NCI-H2029 (cell line): ENCODE measurements at places on chromosomes 3 and 15.

- no peak for DNase-seq
Observed at GRCh38 chr15:79089890-79090486, 592 bp downstream of the RASGRF1 start.

DNA sequence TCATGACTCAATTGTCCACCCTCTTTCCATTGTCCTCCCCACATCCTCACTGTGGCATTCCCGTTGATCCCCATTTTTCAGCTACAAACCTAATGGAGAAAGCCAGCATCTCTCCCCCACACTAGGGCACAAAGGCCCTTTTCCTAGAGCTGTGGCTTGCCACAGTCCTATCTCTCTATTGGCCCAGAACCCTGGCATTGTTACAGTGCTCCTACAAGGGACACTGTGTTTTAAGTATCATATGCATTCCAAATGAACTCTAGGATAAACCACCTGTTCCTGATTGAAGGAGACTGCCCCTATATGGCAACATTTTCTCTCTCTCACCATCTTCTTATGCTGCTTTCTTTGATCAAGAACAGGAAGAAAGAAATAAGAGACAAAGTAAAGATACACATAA lies 69.4 kb upstream of the SKOR1 start:
- DNase-seq: no peak

DNA sequence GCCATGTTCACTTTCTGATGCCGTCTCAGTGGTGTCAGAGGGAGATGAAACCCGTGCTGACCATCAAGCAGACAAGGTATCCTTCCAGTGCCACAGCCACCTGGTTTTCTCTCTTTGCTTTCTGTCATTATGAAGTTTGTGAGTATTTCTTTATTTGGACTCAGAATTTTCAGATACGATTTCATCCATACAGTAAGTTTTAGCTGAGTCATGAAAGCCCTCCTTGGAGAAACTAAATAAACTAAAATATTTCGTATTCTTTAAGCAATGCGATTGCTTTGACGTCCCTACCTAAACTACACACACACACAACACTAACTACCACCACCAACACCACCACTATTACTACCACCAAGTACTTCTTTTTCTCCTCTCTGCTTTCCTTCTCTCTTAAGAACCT lies 350.1 kb downstream of the NTRK3 start:
- DNase-seq: no peak

GRCh38 chr3:16240229-16241023 lies 24.3 kb downstream of the DPH3 start:
- no peak for DNase-seq

- peak; percentile 35 for DNase-seq
Observed at GRCh38 chr3:52193065-52193464, 4.9 kb upstream of the ALAS1 start.

- DNase-seq: no peak
Observed at GRCh38 chr15:78035861-78036476, 41.5 kb downstream of the TBC1D2B start.

- DNase-seq: no peak
Observed at GRCh38 chr3:171862993-171863521, 19.9 kb downstream of the TMEM212 start.

DNA sequence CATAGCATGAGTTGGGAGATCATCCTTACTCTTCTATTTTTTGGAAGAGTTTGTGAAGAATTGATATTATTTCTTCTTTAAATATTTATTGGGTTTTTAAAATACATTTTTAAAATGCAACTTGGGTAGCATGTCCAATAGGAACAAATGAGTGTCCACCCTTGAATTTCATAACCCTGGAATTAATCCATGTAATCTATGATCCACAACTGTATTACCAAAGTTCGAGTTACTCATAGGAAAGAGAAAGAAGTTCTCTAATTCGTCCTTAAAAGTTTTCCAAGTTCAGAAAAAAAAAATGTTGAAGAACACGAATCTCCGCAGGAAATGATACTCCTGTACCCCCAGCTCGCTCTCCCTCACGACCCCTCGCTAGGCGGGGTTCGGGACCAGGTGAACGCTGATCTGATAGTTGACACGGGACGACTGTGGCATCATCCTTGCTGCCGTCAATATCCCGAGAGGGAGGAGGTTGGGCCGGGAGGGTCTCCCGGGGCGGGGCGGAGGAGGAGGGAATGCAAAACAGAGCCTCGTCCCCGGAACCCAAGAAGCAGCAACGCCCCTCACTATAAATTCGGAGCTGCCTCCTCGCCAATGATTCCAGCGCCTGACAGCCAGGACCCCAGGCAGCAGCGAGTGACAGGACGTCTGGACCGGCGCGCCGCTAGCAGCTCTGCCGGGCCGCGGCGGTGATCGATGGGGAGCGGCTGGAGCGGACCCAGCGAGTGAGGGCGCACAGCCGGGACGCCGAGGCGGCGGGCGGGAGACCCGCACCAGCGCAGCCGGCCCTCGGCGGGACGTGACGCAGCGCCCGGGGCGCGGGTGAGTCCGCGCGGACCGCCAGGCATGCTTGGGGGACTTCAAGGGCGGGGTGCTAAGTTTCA lies at the start of gene AGTR1:
Gene AGTR1, plus strand, starts transcription at position 598 of the 884 bp plus-strand sequence. CDS start 43,133 bp downstream, outside the sequence.
- DNase-seq: no peak
